NCI-H1417 treated with DMSO at 0.1 percent for 48 hours (cell line): ENCODE measurements at places on chromosomes 2 and 18.

GRCh38 chr2:159960414-159960813, 102.0 kb downstream of the PLA2R1 start:
- DNase-seq = no peak

GRCh38 chr18:77042583-77042982, 90.0 kb downstream of the MBP start:
- no peak for DNase-seq

DNA sequence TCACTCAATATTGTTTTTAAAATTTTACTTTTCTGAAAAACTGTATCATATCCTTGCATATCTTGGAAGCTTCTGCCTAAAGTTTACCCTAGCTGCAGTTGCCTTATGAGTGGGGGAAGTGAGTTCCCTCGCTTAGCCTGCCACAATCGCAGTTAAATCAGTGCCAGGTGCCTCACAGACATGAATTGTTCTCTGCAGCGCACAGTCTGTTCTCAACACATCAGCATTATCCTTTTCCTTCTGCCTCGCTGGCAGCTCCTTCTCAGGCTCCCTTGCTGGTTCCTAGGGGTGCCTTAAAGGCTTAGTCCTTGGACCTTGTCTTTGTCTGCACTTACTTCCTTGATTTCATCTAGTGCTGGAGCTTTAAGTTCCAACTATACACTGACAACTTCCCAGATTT, 132.8 kb downstream of the TTC27 start:
- DNase-seq = no peak

DNA sequence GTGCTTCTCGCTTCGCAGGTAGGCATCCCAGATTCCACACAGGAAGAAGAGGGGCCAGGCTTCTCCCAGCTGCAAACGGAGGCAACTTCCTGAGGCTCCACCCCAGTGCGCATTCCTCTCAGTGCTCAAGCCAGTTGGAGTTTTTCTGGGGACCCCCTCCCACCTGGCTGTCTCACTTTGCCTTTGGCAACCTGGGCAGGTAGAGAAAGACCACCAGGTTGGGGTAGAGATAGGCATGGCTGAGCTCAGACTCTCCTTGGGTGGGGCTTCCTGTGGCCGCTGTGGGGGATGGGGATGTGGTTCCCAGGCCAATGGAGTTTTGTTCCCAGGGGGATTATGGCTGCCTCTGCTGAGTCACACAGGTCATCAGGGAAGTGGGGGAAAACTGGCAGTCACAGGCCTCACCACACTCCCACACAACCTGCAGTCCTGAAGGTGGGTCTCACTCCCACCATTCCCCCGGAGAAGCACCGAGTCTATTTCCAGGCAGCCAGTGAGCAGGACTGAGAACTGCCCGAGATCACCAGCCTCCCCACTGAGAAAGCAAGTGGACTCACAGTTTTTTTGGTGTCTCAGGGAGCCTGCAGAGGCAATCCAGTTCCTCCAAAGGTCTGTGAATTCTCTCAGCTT, 38.1 kb downstream of the SLC39A10 start:
- no peak for DNase-seq

DNA sequence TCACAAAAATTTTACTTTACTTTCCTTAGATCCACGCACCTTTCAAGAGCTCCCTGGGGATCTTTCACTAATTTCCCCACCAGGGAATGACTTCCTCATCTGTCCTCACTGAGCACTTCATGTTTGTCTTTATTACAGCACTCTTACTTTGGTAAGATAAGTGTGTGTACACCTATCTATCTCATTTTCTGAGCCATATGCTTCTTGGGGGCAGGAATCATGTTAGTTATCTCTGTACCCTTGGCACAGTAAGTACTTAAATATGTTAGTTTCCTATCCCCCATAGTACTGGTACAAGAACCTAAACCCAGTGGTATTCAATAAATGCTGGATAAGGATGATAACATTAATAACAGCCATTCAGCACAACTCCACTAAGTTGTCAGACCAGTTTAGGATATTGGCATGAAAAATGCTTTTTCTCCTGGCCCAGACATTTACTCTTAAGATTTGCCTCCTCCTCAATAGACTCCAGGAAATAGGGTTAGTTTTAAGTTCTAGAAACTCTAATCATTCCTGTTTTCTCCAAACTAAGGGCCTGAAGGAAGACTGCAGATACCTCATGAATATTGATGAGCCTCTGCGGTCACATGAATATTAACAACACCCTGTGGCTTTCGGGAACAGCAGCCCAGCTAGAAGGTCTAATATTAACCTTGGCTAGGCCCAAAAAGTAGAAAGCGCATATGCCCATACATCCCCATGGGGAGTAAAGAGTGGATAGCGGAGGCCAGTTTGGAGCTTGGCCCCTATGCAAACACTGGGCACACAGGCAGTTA, 38.2 kb downstream of the NHEJ1 start:
- DNase-seq = no peak

DNA sequence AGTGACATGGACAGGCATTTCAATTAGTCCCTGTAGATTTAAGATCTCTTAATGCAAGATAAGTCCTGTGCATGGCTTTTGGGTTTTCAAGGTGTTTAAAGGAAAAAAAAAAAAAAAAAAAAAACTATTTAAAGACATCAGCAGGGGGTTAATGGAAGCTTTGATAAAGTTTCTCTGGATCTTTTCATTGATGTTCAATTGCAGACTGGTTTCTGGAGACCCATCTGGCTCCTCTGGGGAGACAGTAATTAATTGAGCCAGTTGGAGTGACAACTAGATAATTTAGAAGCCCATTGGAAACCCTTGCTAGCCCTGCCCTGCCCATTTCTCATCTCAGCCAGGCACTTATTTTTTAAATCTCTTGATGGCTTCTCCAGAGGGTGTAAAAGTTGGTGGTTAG, 98.7 kb downstream of the EPHA4 start:
- DNase-seq = no peak

- DNase-seq = no peak
Measured at GRCh38 chr2:37553411-37554154, 117.9 kb downstream of the CDC42EP3 start.

DNA sequence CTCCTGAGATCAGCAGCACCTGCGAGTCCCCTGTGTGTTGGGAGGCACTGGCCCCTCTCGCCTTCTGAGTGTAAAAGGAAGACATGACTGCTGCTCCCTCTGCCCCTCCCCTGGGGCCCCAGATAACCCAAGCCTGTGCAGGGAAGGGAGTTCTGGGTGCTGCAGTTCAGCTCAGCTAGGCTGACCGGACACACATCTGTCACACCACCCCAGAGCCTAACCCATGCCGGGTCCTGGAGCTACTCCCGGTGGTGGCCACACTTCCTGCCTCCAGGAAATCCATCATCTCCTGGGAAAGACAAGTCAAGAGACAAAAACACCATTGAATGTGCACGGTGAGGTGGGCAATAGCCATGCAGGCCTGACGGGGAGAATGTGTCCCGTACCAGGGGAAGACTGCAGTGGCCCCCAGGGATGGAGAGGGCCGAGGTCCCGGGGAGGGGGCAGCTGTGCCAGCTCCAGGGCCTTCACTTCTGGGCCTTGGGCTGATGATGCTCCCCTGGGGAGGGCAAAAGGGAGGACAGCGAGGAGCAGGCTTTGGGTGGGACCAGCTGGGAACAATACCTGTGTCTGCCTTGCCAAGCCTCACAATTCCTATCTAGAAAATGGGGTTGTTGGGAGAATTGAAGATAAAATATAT, 210.6 kb downstream of the TFCP2L1 start:
- DNase-seq = no peak

DNA sequence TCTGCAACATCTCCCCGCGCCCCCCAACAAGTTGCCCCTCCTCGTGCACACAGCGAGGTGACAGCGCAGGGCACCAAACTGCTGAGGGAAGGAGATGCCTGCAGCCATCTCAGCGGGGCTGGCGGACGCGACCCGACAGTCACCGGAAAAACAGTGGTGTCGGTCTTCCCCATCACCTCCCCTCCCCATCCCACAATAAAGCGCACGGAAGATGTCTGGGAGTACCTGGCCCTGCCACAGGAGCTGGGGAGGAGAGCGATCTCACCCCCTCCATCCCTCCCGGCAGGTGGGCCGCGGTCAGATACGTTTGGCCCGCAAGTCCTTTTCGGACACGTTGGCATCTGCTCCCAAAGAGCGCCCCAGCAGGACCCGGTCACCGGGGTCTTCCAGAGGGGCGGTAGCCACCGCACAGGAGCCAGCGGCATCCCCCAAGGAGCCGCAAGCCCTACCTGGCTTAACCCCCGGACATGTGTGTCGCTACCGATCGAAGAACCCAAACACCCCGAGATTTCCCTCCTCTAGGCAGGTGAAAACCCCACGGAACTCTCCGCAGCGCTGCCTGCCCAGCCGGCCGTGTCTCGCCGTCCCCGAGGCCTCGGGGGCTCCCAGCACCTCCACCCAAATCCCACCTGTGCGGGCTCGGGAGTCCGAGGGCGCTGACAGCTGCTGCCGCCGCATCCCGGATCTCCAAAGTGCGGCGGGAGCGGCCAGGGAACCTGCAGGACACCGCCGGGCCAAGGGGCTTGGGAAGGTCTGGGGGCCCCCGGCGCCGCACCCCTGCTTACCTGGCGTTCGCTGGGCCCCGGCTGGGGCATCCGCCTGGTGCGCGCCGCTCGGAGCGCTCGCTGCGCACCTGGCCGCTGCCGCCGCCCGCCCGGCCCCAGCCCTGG, 657 bp downstream of the ATP8B1 start:
- DNase-seq = no peak

- no peak for DNase-seq
Measured at GRCh38 chr2:151422917-151423439, 13.3 kb downstream of the RIF1 start.

DNA sequence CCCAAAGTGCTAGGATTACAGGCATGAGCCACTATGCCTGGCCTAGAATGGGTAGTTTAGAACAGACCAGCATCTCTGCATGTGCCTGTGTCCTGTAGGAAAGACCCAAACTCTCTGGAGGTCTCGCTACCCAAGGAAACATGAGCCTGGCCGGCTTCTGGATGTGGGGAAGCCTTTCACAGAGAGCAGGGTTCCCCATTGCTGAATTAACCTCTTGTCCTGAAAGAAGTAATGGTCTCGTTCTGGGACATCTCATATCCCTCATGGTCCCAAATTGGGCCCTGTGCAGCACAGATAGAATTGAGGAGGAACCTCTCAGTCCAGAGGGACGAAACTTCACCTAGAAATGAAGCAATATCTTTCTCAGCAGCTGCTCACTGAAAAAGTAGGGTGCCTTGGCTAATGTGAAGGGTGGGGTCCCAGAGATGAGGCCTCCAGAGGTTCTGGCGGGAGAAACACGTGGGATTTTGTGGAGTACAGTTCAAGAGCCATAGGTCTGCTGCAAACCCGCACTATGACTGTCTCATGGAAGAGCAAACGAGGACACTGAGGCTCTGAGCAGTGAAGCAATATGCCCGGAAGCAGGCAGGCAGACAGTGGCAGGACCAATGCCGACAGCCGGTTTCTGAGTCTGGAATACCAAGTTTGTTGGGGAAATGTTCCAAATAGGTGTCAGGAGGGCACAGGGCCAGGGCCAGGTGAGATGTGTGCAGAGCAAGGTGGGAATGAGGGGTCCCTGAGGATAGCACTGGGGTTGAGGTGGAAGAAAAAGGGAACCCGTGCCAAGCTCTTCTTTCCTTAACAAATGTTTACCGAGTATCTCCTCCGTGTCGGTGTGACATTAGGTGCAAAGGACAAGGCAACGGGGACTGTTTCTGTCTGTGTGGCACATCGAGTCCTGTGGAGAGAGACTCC, 121.0 kb upstream of the TWIST2 start:
- no peak for DNase-seq

DNA sequence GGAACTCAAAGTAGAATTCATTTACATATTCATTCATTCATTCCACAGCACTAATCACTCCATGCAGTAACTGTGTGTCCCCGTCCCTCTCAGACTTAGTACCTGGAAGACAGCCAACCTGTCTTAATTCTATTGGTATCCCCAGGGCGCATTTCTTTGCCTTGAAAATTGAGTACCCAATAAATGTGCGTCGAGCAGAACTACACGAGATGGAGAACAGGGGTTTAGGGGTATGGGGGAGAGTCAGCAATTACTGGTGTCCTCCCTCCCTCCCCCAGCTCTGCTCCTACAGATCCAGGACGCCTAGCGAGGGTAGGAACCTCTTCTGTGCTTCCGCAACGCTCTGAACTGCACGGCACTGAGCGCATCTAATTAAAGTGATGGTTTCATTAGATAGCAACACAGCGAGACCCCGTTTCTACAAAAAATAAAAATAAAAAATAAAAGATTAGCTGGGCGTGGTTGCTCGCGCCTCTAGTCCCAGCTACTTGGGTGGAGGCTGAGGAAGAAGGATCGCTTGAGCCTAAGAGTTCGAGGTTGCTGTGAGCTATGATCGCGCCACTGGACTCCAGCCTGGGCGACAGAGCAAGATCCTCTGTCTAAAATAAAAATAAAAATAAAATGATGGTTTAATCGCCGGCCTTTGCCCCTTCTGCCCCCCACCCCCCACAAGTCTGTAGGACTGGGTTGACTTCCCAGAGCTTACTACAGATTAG, 614 bp upstream of the FKBP1B start:
- DNase-seq = no peak

DNA sequence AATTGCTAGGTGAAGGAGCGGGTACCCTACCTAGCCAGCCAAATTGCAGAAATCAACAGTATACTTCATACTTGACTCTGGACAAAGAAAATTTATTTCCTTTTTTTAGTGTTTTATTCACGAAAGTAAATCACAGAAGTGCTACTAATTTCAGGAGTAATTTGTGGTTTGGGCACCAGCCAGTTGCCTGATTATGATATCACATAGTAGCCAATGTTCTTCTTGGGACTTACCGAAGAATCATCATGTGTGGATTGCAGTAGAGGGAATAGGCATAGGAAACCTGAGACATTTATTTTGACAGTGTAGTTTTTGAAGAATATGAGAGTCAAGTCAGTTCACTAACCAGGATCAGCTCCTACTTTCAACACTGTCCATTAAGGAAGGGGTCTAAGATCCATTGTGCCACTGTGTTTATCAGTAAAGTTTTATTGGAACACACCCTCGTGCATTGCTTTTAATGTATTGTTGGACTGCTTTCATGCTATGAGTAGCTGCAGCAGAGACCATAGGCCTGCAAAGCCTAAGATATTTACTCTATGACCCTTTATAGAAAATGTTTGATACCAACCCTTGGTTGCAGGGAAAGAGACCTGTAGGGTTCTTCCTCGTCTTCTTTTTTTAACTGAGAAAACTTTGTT, 32.1 kb downstream of the TNFRSF11A start:
- no peak for DNase-seq

- no peak for DNase-seq
Measured at GRCh38 chr2:75157435-75157834, 41.9 kb downstream of the TACR1 start.

GRCh38 chr2:168058675-168059074, 188.7 kb downstream of the STK39 start:
- no peak for DNase-seq

- DNase-seq = no peak
Measured at GRCh38 chr2:128262315-128263253, 56.1 kb downstream of the HS6ST1 start.
